Epithelial cell of prostate (primary cell): ENCODE measurements at places on chromosomes 4 and X.

- DNase-seq, result no peak
Measured at GRCh38 chr4:126719852-126720251, 912.9 kb upstream of the INTU start.

GRCh38 chr4:89119836-89120235 is 8.5 kb downstream of the TIGD2 start:
- DNase-seq, result no peak

DNA sequence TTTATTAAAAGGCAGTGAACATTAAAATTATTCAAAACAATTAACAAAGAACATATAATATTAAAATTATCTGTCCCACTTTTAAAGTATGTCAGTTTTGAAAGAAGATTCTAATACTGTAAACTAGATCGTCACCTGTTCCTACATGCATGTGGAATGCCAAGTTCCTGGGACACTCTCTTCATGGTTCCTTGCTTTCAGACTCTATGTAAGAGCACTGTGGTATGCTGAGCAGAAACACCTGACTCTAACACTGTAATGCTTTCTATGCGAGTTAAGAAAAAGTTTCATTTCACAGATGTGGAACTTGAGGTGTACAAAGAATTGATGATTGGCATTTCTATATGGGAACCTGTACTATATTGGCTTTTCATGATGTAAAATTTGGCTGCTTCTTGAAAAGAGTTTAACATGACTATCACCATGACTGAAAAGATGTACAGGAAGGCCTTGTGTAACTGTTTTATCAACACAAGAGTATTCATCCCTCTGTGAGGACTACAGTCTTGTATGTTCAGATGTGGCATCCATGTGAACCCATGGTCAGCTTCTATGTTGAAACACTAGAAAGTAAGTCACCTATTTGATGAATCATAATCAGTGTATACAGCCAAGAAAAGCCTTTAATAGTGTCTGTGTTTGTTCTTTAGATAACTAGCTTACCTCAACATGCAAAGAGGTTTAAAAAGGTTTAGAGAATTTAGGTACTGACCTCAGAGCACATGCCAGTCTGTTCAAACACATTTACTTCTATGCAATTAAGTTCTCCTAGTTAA is 354.5 kb downstream of the ARHGAP24 start:
- peak; percentile 46 for DNase-seq

DNA sequence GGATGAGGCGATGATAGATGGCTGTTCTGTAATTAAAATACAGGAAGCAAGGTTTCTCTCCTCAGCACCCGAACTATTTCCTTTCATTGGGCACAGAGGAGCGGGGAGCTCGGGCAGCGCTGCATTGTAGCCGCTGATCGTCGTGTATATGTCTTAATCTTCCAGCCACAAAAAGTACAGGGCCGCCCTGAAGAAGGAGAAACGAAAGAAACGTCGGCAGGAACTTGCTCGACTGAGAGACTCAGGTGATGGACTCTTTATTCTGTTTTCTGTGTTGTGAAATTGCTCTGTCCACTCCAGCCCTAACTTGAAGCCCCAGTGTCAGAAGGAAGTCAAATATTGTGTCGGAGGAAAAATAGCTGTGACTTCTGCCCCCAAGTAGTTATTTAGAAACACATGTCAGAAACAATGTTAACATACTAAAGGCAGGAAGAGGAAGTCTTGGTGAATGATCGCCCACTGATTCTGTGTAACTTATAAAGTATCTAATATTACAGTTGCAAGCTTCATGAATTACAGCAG is 546 bp downstream of the ZRSR2 start:
- no peak for DNase-seq

DNA sequence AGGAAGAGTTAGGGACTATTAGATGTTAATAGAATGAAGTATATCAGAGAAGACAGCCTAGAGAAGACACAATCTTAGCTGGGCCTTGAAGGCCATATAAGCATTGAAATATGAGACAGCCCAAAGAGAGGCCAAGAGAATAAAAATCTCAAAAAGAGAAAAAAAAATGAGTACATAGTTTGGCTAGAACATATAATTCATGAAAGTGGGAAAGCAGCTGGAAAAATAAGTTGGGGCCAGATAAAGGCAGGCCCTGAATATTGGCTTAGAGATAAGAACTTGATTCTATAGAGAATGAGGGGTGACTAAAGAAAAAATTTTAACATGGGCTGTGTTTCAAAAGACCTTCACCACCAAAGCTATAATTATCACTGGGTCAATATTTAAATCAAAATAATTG is 7.4 kb upstream of the UTP3 start:
- no peak for DNase-seq

- no peak for DNase-seq
Measured at GRCh38 chrX:19772822-19773628, 114.4 kb downstream of the SH3KBP1 start.
